NCI-H510A (cell line): ENCODE measurements at places on chromosomes 7 and 10.

DNA sequence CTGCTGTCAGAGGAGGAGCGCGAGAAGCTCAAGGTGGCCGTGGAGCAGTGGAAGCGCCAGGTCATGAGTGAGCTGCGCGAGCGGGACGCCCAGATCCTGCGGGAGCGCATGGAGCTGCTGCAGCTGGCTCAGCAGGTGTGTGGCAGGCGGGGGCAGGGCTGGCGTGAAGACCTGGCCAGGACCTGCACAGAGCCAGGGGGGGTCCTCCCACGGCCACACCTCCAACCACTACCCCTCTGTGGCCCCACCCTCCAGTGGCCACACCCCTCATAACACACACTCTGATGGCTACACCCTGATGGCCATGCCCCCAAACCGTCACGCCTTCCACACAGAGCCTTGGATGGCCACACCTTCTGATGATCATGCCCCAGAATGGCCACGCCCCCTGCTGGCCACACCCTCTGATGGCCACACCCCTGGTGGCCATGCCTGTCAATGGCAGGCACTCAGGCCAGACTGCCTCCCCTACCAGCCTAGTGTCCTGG, 23.4 kb upstream of the DPYSL4 start:
- no peak for DNase-seq

GRCh38 chr7:7718492-7718891, at the start of gene RPA3:
TSS of gene RPA3 (minus strand) at chr7:7718607. CDS start at chr7:7640418, 78,189 bp downstream.
- no peak for DNase-seq

- no peak for DNase-seq
Observed at GRCh38 chr10:88385601-88386203, 197.4 kb downstream of the RNLS start.

DNA sequence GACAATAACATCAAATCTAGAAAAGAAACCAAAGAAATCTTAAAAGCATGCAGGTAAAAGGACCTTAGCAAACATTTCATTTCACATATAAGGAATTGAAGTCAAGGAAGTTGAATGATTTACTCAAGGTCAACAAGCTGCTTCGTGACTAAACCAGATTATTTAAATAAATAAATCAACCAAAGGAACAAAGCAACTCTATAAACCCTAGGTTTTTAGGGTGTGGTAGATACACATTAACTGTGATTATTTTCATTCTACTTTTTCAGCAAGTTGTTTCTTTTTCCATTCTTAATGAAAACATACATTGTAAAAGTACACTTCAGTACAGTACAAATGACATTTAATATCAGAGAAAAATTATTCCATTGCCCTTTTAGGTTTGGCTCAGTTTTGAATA, 382.0 kb upstream of the STEAP1 start:
- DNase-seq = no peak

DNA sequence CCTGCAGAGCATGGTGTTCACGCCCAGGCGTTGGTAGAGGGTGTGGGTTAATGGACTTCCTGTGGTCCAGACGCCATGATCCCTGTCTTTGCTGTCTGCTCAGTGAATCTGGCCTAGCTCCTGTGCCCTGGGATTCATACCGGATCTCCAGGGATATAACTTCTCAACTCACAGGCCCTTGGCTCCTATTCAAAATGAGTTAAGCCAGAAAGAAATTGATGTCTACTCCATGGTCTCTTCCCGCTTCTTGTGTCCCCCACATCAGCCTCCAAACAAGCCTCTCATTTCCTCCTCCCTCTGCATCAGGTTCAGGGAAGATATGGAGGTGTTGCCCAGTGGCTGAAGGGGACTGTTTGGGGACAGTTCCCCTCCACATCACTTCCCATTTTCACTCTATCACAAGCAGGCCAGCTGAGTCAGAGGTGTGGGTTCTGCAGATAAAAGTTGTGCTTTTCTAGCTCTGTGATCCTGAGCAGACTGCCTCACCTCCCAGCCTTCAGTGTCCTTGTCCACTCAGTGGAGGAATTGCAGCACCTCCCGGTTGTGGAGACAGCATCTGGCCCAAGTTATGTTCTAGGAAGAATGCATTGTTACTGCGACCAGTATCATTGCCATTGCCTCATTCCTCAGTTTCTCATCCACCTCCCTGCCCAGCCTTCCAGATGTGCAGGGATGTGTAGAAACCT, 22.5 kb downstream of the AKR1E2 start:
- DNase-seq = no peak

GRCh38 chr7:126501617-126502016, 751.1 kb downstream of the GRM8 start:
- DNase-seq = no peak

GRCh38 chr10:60742512-60742911, 35.8 kb upstream of the CDK1 start:
- no peak for DNase-seq

DNA sequence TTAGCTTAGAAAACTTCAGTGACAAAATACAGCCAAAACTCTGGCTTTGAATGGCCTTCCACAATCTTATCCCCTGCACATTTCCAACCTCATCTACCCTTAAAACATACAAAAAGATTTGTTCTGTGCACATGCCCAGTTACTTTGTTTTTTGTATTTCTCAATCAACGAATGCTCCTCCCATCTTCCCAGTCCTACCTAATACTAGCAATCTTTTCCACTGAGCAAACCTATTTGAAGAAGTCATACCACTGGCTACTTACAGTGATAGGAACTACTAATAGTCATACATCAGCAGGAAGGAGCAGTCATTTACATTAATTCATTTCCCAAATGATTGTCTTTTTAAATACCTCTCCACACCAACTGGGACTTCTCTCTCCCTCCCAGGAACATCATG, 2.5 kb downstream of the USP54 start:
- DNase-seq = no peak

DNA sequence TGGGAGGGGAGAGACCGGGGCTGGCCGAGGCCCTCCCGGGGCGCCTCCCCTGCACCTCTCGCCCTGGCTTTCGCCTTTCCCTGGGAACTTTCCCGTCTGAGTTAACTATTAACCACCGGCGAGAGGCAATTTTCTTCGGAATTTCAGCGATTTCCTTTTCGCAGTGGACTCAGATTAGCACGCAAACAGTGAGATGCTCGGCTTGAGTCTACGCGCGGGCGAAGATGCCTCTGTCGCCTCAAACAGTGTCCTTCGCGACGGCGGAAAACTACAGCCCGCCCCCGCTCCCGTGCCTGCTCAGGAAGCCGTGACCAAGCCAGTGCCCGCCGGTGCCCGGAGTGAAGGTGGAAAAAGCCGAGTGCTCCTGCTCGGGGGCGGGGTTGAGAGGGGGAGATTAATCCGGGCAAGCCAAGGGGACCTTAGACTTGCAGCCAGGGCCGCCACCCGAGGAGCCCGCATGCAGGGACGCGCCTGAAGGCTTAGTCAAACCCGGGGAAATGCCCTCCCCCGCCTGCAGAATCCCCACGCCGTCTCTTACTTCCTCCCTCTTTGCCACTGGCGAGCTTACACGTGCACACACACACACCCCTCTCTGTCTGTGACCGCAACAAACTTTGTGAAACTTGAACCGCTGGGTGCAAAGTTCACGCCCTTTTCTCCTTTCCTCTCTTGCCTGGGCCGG, 14.5 kb upstream of the PAX2 start:
- DNase-seq = no peak

GRCh38 chr7:129925416-129926002, 27.3 kb downstream of the UBE2H start:
- DNase-seq = no peak

DNA sequence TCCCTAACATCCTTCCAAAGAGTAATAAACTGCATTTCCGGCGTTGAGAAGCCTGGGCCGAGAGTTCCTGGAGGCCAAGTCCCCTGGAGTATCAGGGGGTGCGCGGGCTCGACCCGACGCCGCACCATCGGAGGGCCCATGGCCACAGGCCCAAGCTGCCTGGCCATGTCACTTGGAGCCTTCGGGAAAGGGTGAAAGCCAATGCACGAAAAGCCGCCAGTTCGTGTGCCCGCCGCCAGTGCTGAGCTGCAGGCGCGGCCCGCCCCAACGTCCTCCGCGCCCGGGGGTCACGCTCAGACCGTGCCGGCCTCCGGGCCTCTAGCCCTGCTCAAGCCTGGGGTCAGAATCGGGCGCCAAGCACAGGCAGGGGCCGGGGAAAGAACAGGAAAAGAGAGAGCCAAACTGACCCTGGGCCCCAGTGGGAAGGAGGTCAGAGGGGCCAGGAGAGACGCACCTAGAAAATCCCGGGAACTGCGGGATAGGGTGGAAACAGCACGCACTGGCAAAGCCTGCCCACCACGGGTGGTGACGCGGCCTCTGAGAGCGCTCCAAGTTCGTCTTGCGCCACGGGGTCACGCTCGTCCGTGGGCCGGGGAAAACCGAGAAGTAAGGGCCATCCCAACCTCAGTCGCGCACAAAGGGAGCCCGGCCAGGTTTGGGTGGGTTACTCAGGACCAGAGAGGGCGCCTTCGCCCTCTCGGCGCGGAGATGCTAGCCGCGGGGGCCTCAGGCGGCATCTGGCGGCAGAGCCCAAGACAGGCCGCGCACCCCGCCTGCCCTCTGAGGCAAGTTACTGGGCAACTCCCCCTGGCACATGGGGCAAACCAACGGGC, 4.2 kb upstream of the EBF3 start:
- no peak for DNase-seq

- DNase-seq = no peak
Observed at GRCh38 chr10:49831352-49832035, 69.4 kb upstream of the OGDHL start.

DNA sequence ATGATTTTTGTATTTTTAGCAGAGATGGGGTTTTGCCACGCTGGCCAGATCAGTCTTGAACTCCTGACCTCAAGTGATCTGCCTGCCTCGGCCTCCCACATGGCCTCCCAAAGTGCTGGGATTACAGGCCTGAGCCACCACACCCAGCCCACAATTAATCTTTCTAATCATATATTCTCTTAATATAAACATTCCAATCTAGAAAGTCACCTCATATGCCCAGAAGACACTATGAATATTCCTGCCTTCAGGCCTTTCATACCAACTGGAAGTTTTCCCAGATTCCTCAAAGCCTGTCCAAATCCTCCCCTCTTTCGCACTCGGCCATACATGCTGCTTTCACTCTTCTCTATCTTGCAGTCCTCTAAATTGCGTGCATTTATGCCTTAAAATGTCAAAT, 32.6 kb downstream of the PDZD8 start:
- DNase-seq = no peak

- no peak for DNase-seq
Observed at GRCh38 chr10:36489181-36489580, 636.2 kb upstream of the ANKRD30A start.
